ENCODE measurements at places on chromosomes 5 and 9. TPM values are rescaled to one million over a fixed set of nuclear protein-coding genes. Genes with fewer than 3 reads are reported as not detected.
A peak's percentile ranks its signal among the peaks of the same experiment; 100 is the strongest.

- no peak for DNase-seq
Observed at GRCh38 chr5:74412066-74412465, 228.5 kb downstream of the ENC1 start.

The C9orf40 gene
- 4.8 TPM for total RNA-seq

DNA sequence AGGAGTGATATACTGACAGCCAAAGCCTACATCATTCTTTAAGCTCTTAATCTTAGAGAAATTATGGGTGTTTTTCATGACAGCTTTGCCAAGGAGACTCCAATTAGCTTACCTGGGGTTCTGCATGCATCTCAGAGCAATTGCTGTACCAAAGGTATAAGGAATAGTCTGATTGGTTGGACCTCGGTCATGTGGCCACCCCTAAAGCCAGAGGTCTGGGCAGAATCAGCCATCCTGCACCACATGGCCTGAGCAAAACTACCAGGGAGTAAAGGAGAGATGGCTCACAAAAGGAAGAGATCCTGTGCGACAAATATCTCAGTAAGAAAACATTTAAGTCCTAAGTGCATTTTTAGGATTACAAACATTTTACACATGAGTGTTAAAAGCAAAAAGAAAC is 25.6 kb downstream of the SH3RF2 start:
- no peak for DNase-seq

The PAIP2 gene
- total RNA-seq, result 80.4 TPM

DNA sequence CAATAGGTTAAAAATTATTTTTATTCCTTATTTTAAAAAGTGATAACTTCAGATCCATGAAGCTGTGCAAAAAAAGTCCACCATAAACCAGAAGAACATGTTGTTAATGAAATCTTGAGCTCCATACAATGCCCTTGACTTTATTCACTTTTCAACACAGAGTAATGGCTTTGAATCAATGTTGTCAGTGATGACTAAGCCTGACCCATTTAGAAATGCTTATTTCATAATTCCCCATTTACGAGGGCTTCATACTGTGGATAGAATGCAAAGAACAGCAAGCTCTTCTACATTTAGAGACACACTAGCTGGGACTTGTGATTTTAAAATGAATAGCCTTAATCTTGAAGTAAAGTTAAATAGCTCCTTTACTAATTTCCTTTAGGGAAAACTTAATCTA is 25.7 kb upstream of the IL9 start:
- DNase-seq, result no peak

The IFNB1 gene
- not detected for total RNA-seq

DNA sequence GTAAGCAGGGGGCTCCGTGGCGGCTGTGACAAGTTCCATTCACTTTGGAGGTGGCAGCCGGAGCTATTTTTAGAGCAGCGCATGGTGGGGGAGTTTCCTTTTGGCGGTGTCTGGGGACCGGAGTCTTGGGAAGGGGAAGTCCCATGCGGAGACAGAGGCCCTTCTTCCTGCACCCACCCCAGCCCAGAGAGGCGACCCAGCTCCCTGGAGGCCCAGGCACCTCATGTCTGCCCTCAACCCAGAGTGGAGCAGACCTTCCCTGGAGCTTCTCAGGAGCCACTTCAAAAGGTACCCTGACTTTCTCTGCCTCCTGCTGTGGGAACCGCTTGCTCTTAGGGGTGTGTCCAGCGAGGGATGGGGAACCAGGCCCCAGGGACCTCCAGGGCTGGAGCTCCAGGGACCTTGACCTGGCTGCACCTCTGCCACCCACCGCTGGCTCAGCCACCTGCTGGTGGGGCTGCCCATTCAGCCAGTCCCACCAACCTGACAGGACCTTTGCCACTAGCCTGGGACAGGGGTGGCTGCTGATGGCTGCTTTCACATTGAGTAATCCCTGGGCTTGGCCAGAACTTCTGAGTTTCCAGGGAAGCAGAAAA is 34.1 kb downstream of the NEK6 start:
- no peak for DNase-seq

- DNase-seq, result no peak
Observed at GRCh38 chr5:71589903-71590302, 2.8 kb downstream of the MCCC2 start.

GRCh38 chr9:133463234-133463863 is 3.6 kb downstream of the CACFD1 start:
- no peak for DNase-seq

DNA sequence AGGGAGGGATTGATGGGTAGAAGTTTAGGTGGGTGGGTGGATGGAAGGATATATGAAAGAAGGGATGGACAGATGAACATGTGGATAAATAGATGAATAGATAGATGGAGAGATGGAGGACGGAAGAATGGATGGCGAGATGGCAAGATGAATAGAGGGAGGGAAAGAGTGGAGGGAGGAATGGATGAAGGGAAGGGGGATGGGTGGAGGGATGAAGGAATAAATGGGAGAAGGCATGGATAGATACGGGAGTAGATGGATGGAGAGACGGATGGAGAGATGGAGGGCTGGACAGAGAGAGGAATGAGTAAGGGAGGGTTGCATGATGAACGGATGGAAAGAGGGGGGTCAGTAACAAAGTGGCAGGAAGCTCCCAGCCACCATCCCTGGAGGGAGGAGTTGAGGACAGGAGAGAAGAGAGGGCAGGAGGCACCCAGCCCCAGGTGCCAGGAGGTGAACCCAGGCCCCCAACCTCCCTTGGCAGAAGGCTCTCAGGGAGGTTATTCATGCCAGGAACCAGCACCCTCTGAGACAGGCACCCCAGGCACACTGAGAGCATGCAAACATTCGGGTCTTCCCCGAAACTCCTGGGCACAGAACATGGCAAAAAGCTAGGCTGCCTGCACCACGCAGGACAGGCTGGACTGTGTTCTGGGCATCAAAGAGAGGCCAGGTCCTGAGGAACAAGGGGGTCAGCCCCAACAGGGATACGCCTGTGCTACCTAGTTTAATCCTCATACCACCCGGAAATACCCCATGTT is 9.1 kb downstream of the SARDH start:
- DNase-seq, result no peak

The CD72 gene
- total RNA-seq, result 2.8 TPM

DNA sequence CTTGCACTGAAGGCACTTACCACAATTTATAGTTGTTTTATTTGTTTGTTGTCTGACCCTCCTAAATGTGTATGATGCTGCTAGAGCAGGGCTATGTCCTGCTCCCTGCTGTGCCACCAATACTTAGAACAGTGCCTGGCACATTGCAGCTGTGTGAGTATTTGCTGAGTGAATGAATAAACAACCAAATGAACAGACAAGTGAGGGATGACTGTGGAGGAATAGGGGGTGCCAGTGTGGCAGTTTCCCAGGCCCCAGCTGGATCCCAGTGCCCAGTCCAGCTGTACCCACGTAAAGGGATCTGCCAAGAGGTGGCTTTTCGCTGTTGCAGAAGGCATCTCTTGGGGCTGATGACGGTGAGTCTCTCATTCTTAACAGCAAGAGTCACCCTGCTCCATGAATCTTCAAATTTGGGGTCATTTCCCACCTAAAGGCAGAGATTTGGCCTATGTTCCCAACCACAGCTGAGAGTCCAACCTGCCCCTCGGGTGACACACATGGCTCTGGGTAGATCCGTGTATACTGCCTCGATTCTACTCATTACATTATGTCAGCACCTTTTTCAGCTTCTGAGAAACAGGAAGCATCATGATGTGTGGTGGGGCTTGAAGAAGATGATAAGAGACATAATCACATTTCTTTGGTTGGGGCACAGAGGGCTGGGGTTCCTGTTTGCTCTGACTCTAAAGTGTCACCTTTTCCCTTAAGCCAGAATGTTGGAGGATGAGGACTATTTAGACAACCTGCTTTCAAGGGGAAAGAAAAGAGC is 14.3 kb downstream of the IL5 start:
- no peak for DNase-seq

- DNase-seq, result no peak
Observed at GRCh38 chr5:164722702-164723101, 1217.3 kb downstream of the MAT2B start.

GRCh38 chr5:52339285-52339684 is 448.4 kb upstream of the ITGA1 start:
- no peak for DNase-seq

- no peak for DNase-seq
Observed at GRCh38 chr9:135224921-135225541, 137.6 kb downstream of the OLFM1 start.

DNA sequence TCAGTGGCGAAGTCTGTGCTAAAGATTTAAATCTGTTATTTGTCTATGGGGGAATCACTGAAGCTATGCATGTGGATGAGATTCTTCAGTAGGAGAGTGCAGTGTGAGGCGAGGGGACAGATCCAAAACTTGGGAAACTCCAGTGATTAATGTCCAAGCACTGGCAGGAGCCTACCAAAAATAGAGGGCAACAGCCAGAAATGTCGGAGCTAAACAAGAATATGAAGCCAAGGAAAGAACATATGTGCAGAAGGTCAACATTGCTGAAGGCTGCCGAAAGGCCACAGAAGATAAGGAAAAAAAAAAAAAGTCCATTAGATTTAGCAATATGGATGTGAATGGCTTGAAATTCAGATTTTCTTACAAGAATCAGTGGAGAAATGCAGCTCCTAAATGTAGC is 61.8 kb downstream of the C6 start:
- DNase-seq, result peak; percentile 19

- no peak for DNase-seq
Observed at GRCh38 chr5:94184870-94185269, 433.5 kb downstream of the KIAA0825 start.

DNA sequence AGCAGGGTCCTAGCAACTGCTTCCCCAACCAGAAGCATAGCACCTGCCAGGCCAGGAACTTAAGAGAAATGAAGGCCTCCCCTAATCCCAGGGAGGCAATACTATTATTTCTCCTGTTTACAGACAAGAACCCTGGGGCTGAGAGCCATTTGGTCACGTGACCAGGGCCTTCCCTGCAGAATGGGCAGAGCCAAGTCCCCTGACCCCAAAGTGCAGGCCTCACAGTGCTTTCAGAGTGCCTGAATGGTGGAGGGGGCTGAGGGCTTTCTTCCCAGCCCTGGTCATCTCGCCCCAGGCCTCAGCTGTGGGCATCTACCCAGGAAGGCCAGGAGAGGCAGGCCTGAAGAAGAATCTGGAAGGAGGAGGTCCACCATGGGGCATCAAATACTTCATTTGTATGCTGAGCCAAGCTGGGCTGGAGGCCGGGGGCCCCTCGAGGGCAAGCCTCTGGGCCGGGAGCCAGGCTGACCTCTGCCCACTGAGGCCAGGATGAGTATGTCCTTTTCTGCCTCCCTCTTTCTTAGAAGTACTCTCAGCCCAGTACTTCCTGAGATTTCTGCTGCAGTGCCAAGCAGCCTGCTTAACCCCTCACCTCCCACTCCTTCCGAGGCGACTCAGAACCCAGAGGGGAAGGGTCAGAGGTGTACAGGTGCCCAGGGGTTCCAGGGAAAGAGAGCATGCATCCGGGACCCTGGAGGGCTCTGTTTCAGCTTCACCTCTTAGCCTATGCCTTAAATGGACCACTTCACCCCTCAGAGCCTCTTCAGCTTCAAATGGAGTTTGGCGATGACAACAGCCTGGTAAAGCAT is 18.9 kb upstream of the DUSP1 start:
- peak; percentile 56 for DNase-seq

DNA sequence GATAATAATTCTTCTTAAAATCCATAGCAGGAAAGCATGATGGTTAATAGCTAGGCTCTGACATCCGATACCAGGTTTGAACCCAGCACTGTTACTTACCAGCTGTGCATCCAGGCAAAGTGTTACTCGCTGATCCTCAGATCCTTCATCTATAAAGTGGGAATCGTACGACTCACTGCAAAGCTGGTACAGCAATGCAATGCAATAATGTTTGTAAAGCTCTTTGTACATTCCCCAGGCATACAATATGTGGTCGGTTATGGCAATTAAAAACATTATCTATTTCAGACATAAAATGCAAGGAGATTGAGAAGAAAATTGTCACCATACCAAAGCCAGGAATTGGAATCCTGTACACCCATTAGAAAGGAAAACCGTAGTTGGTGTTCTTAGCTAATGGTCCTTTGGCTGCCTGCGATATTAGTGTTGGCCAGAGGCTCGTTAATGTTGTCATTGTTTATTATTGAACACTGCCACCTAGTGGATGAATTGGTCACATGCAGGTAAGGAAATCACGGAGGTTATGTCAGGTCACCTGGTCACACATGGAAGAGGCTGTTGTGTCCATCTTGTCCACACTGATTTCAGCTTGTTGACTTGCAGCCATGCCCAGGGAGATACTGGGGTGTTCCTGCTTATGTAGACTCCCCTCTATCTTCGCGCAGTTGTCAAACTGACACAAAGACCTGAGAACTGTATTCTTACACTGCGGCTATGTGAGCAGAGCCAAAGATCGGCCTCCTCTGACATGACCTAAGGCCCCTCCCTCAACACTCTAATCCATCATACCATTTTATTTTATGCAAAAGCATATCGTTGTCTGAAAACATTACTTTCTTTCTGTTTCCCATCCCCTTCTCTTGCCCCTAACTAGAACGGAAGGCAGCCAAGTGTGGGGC is 87.5 kb upstream of the PPP2R2B start:
- DNase-seq, result peak; percentile 24

DNA sequence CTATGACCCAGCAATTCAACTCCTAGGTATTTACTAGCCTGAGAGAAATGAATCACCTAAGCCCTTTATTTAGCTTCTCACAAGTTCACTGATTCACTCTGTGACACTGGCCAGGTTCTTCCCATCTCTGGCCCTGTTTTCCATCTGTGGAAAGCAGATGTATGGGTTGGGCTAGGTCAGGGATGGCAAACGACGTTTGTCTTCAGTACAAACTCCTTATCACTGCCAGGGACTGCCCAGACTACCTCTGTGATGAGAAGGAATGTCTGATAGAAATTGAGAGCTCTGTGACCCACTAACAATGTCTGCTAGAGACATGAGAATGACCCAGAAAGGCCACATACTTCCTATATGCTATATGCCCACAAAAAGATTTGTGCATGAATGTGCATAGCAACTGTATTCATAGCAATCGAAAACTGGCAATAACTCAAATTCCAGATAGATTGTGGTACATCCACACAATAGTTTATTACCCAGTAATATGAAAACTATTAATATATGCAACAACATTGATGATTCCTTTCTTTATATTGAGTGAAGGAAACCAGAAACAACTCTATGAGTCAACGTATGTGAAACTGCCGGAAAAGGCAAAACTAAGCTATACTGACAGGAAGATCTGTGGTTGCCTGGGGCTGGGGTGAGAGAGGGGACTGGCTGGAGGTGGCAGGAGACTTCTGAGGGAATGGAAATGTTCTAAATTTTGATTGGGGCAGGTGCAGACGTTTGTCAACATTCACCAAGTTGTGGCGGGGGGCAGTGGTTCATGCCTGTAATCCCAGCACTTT is 32.0 kb upstream of the ADAM19 start:
- no peak for DNase-seq

The SLC6A19 gene
- under 0.01 TPM for total RNA-seq

DNA sequence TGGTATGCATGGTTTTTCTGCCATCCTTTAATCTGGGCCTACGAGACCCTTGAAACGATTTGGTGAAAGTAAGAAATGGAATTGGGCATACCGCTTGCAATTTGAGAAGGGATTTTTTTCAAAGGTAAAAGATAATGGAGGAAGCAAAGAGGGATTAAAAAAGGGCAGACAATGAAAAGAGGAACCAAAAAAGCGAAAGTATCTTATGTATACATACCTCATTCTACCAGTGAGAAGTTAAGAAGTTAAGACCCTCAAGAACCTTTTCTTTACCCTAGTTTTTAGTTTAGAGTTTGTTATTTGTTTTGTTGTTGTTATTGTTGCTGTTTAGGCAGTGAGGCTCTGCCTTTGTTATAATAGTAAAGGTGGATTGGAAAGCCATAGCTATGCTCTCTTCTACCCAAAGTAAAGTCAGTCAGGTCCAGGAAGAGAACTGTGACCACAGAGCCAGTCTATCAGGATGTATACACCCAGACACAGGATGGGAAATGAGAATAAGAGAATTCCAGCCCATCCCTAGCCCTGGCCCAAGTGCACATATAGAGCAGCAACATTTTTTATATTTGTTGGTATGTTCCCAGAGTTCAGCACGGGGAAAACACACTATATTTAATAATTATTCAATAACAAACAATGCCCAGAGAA is 166.6 kb downstream of the RFX3 start:
- DNase-seq, result no peak
